ENCODE measurements at places on chromosomes 3 and 15.

DNA sequence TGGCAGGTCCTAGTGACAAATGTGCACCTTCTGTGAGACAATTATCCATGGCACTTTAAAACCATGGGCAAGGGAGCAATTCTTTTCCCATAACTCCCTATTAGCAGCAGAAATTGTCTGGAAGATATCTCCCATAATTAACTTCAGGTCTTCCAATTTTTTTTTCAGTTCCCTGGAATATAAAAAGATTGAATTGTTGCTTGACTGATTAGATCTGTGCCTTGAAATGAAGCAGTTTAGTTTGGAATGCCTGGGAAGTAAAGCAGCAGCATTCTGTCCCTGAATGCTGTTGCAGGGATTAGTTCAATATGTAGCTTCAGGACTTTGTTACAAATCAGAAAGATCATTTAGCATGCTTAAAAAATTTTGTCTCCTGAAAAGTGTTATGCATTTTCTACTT, 137.0 kb upstream of the GOLGA6L4 start:
- DNase-seq: no peak

- peak; percentile 25 for DNase-seq
Observed at GRCh38 chr3:46695177-46695961, 1.9 kb upstream of the ALS2CL start.

GRCh38 chr15:75921732-75922703, 18.3 kb downstream of the FBXO22 start:
- no peak for DNase-seq

DNA sequence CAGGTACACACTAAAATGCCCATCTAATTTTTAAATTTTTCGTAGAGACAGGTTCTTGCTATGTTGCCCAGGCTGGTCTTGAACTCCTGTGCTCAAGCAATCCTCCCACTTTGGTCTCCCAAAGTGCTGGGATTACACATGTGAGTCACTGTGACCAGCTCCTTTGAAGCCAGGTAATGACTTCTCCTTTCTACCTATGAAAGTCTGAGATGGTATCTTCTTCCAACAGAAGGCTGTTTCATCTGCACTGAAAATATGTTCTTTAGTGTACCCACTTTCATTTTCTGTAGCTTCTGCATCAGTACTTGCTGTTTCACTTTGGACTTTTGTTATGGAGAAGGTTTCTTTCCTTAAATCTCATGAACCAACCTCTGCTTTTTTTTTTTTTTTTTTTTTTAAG, 8.8 kb downstream of the OIP5 start:
- DNase-seq: peak; percentile 33

DNA sequence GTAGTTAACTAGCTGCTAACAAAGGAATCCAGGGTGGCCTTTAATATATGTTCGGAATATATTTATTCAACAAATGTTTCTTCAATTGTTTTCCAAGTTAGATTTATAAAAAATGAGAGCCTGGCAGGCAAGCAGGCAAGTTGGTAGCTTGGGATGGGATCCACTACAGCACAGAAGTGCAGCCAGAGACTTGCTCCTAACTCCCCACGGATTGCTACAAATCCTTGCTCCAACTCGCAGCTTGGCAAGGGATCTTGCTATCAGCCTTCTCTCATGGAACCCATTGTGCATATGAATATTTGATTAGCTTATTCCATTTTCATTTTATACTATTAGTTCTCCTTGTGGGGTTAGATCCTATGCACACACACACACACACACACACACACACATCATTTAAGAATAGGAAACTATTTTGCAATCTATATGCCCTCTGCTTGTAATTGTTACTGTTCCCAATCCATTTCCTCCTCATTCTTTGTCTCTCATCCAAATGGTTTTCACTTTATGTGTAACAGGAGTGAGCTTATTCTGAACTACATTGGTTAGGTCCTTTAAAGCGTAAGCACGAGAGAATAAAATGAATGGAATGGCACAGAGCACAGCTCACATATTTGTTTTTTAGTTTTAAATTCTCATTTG, 505.6 kb downstream of the LPP start:
- DNase-seq: no peak

Measured in GM06990 (cell line).